Caki2 (cell line): ENCODE measurements at places on chromosomes 7 and 10.

DNA sequence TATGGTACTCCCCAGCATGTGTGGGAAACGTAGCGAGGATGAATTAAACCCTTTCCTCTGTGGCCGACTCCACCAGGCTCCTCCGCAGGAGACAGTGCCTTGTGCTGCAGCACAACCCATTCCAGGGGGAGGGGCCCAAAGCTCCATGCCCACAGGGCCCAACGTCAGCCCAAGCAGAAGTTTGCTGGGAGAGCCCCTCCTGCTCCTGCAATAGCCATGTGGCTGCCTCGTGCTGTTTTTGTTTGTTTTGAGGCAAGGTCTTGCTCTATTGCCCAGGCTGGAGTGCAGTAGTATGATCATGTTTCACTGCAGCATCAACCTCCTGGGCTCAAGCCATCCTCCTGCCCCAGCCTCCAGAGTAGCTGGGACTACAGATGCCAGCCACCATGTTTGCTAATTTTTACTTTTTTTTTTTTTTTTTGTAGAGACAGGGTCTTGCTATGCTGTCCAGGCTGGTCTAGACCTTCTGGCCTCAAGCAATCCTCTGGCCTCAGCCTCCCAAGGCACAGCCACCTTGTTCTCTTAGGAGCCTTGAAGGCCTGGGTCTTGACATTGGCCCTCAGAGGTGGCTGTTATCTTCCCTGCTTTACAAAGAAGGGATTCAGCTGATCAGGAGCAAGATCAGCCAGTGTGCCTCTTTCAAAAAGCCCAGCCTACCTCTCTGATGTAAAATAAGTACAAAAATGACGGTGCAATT, 102.8 kb downstream of the DYNC2I1 start:
- DNase-seq, result no peak

DNA sequence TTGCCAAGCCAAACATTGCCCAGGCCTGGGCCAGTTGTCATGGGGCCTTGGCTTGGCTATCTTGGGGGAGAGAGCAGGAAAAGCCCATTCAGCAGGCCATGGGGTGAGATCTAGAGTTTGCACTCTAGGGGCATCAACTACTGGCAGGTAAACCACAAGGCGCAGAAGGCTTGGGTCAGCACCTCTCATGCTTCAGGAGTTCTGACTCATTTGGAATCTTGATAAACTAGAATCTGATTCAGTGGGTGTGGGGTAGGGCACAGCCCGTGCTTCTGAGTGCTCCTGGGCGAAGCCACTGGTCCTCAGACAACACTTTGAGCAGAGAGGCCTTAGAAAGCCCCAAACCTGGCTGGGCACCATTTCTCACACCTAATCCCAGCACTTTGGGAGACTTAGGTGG, 81.1 kb downstream of the RGS10 start:
- DNase-seq, result peak; percentile 51

DNA sequence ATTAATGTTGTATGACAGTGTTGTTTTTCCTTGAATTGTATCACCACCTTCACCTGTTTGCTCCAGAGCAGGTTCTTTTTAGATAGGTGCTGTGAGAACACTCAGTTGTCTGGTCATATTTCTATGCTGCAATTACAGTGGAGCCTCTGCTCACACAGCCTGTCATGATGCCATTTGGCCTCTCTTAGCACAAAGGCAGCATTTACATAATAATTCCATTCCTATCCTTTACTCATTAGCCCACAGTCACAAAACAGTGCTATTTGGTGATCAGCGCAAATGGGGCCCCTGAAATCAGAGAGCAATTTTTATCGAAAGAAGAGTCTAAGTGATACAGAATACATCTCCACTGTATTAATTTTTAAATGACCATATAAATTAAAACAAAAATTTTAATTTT, 13.8 kb upstream of the DGKI start:
- DNase-seq, result no peak

DNA sequence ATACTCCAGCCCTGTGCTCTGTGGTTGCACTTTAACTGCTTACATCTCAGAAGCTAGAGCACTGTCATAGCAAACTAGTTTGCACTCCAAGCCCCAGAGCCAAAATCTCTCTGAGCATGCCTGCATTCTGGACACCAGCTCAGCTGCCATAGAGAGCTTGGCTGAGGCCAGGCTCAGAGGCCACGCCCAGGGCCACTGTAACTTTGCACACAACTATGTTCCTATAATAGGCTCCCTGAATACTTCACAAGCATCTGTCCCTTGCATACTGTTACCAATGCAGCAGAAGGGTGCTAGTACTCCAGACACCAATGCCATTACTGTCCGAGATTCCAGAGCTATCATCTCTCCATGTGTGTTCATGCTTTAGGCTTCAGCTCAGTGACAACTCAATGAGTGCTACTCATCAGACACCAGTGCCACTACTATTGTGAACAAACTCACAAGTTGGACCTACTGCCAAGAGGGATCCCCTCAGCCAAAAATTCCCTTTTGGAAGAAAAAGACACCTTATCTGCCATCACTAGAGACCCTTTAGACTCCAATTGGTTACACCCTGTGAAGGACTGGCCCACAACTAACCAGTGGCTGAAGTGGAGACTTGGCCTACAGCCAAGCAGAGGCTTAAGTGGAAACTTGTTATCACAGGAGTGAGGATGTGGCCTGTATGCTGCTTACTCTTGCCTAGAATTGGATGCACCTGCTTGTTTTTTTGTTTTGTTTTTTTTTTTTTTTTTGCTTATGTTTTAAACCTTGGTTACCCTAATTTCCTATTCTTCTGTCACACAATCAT, 211.6 kb upstream of the MAGI2 start:
- no peak for DNase-seq

- DNase-seq, result no peak
These were observed 289.8 kb upstream of the IMMP2L start for GRCh38 chr7:111852081-111852480.

- DNase-seq, result no peak
These were observed 122.5 kb upstream of the PITRM1 start for GRCh38 chr10:3294919-3295581.

DNA sequence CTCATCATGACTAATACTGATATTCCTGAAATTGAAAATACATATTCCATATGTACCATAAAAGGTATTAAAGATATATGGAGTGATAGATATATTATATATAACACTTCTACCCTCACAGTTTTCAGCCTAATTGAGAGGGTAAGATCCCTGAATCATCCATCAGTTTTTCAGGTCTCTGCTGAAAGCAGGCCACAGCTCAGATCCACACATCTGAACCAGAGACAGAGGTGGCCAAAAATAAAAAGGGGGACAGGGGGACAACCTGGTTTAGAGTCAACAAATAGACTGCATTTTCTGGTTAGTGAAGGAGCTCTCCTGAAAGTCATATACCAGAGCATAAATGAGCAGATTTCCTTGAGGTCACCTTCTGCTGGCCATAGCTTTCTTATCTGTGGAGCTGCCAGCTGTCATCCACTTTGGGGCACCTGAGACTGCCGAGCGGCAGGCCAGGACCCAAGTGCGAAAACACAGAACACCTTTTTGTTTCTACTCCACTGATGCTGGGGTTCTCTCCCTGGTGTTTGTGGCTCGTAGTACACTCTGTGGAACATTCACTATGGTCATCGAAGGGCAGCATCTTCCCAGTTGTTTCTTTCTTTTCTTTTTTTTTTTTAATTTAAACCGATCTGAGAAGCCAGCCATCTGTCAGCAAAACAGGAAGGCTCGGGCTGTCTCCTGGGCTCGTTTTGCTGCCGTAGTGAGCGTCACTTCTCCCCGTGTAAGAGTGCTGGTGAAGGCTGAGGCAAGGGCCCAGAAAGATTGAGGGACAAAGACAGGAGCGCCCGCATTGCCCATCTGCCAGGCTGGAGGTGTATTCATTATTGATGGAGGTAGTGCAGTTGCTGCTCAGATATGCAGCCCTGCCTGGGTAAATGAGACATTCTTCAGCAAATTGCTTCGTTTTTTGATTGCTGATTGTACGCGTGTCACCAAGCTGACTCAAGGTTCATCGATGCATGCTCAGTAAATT, 13.5 kb downstream of the IKZF1 start:
- no peak for DNase-seq

- no peak for DNase-seq
These were observed 134.1 kb upstream of the GDF10 start for GRCh38 chr10:47165711-47166404.

DNA sequence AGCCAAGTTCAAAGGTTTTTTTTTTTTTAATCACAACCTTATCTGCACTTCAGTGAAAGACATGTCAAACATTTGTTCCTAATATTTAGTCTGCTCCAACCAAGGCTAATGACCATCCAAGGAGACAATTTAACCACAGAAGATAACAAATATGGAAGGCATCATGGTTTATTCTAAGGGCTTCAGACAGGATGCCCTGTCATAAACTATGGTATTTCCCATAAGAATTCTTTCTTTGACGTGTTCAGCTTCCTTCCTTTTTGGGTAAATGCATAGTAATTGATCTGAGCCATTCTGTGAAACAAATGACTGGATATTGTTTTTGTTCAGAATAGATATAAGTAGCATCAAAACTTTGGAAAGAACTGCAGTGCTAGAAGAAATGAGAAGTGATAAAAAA, 326.5 kb upstream of the AOAH start:
- DNase-seq, result no peak

DNA sequence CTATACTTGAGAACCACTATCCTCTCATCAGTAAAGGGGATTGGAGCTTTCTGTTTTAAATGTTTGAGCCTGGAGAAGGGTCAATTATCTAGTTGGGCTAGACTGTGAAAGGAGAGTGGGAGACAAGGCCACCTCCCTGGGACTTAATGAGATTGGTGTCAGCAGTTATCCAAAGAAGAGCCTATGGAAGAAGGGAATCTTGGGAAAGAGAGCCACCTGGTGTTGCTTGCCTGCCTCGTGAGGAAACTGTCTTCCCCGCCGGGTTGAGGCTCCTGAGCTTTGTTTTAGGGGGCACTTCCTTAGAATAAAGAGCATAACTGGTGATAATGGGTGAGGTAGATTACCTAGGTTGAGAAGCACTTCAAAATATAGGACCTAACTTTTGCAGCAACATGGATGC, 32.0 kb upstream of the ABCB4 start:
- no peak for DNase-seq

GRCh38 chr10:15360566-15360965, 10.5 kb downstream of the FAM171A1 start:
- no peak for DNase-seq

DNA sequence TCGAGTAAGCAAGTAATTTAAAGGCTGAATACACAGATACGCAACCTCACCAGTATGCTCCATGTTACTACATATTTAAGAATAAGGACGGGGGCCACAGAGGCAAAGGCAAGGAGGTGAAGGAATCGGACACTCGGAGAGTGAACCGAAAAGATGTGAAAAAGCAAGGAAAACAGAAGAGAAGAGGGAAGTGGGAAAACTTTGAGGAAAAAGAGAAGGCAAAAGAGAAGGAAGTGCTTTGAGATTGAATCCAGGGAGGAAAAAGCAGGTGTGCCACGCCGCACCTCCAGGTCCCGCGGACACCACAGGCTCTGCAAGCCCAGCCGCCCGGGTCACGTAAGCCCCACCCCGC, 367 bp upstream of the AVL9 start:
- DNase-seq, result no peak

DNA sequence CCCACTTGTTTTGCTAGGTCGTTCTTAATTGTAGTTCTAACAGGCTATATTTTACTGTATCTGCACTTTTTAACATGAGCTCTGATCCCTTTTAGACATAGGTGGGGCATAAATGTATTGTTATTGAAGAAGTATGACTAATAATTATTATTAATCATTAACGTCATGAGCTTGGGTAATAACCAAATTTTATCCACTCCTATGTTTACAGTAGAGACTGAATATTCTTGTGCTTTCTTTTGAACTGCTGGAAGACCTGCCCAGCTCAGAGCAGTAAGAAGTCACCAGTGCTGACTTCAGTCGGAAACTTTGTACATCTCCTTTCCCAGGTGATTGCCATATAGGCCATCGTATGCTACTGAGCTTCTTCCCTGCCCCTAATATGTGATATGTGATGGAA, 18.7 kb downstream of the PKD2L1 start:
- no peak for DNase-seq

DNA sequence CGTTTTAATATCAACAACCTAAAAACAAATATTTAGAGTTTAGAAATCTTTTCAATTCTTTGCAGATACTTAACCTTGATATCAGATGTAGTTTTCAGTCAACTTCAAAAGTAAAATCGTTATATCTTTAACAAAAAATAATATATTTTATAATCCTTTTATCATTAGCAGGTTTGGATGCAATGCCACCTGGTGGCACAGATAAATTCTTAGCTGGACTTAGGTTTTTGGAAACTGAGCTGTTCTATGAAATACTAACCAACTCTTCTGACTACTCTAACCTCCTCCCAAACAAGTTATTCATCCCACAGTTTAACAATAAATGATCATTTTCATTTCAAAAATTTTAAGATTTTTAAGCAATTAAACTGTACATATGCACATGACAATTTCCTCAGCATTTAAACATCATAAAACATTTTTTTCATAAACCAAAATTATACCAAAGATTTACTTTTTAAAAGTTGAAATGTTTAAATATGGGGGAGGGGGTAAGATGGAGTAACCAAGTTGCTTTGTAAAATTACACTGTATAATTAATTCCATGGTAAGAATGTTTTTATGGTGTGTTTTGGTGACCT, 56.9 kb downstream of the HIBADH start:
- DNase-seq, result no peak

- DNase-seq, result peak; percentile 99
These were observed 86.2 kb upstream of the ANLN start for GRCh38 chr7:36303202-36304098.

GRCh38 chr10:112215342-112215774, 31.8 kb upstream of the GPAM start:
- no peak for DNase-seq

DNA sequence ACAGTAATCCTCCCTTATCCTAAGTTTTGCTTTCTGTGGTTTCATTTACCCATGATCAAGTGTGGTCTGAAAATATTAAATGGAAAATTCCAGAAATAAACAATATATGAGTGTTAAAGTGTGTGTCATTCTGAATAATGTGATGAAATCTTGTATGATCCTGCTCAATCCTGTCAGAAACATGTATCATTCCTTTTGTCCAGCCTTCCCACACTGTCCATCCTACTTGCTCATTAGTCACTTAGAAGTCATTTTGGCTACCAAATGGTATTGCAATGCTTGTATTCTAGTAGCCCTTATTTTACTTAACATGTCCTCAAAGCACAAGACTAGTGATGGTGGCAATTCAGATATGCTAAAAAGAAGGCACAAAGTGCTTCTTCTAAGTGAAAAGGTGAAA, 1211.2 kb upstream of the SORCS1 start:
- DNase-seq, result no peak

DNA sequence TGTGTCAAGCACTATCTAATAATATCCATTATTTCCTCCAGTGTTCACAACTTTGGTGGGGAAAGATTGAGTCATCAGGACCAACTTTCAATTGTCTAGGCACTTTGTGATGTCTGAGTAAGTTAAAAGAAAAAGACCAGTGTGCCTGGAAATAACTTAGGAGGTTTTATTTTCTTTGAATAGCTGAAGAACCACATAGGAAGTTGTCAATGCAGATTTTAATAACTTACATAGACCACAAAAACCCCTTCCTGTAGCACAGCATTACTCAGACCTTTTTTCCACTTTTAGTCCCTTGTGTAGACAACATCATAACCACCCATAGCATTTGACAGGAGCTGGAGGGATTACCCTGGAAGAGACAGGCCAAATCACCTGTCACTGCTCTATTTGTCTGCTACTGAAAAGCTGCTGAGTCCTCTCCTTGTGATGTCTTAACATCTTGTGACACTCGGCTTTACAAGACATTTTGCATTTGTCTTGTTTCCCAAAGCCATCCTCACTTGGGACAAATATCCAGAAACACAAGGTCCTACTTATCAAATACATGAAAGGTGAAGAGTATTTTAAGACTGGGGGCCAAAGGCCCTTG, 241.5 kb upstream of the PTER start:
- DNase-seq, result no peak

- no peak for DNase-seq
These were observed 579.4 kb downstream of the SDK1 start for GRCh38 chr7:3880228-3880987.

- no peak for DNase-seq
These were observed 269.2 kb downstream of the C7orf25 start for GRCh38 chr7:42642699-42643098.
